Endothelial cell of umbilical vein (primary cell): ENCODE measurements at places on chromosomes 12 and 14. TPM values are rescaled to one million over a fixed set of nuclear protein-coding genes. Genes with fewer than 3 reads are reported as not detected.

Gene FAM181A
- not detected in 2 replicates for total RNA-seq

- no peak for DNase-seq
Observed at GRCh38 chr12:127487031-127487430, 779.9 kb upstream of the TMEM132C start.

GRCh38 chr12:4802841-4803240, 82.6 kb downstream of the GALNT8 start:
- no peak for DNase-seq

Gene NANOG
- total RNA-seq, result not detected in 2 replicates

GRCh38 chr12:85779768-85780167, 56.4 kb downstream of the RASSF9 start:
- no peak for DNase-seq

DNA sequence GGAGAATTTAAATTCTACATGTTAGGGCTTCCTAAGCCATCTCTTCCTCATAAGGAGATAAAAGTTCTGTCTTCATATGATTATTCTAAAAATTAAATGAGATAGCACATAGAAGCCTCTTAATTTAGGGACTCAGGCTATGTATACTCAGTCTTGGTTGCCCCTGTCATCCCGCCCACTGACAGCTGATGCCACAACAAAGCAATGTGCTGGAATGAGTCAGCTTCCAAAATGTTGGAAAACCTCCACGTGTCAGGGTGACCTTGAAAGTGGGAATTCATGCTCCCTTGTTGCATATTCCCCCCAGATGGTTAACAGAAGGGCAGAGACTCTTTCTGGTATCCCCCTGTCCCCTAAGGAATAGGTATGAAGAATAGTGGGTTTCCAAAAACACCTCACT, 238.0 kb upstream of the DDHD1 start:
- no peak for DNase-seq

Gene HOXC9
- 0.21 and 0.40 TPM in 2 replicates for total RNA-seq
